Karpas-422 (cell line): ENCODE measurements at places on chromosomes 5 and 9.

- DNase-seq: no peak
These were observed 5.9 kb downstream of the GDNF start for GRCh38 chr5:37833990-37834389.

DNA sequence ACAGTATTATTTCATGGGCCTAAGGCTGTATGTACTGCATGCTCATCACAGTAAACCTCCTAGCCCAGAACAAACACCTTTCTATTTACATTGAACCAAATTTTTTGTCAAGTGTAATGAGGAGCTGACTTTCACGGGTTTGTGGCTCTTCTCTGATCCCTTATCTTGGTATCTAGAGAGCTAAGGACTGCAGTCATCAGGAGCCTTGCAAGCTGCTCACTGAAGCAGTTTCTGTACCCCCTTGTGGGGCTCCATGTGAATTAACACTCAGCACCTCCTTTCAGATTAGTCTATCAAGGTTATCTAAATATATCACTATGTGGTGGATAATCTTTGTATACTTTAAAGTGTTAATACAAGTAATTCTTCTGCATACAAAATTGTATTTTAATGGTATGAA, 108.2 kb downstream of the AUH start:
- peak; percentile 43 for DNase-seq

GRCh38 chr5:119785057-119785456, 155.7 kb downstream of the FAM170A start:
- no peak for DNase-seq

GRCh38 chr5:172853355-172853975, 19.4 kb downstream of the ERGIC1 start:
- DNase-seq: no peak

DNA sequence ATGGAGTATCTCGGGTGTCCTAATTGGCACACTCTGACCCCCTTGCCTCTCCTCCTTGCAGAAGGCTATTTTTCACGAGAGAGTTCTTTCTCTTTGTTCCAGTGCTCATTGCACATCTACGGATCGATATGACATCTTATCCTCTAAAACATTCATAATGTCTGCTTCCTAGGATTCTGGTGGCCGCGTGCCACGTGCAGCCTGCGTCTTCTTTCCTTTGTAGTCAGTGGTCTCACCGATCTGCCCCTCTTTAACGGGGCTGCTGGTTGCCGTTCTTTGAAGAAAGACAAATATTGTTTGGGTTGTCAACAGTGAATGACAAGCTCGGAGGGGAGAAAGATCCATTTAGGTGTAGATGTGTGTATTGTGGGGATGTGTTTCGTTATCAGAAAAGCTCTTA, 252.4 kb upstream of the WWC1 start:
- DNase-seq: no peak

- DNase-seq: no peak
These were observed 1.5 kb upstream of the SIT1 start for GRCh38 chr9:35651956-35652828.

DNA sequence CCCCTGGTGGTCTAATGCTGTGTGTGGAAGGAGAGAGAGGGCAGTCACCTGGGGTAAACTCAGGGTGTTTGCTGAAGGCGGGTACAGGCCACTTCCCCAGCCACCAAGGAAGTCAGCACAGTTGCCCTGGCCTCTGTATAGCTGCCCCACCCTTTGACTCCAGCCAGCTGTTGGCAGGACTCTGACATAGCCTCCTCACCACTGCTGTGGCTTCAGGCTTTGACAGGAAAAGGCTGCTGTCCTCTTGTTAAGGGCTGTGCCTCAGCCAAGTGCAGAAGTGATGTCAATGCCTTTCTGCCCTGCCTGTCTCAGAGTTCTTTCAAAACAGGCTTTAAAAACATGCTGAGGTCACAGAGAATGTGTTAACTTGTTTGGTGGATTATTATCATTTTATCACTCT, 487.2 kb upstream of the KLF4 start:
- no peak for DNase-seq

DNA sequence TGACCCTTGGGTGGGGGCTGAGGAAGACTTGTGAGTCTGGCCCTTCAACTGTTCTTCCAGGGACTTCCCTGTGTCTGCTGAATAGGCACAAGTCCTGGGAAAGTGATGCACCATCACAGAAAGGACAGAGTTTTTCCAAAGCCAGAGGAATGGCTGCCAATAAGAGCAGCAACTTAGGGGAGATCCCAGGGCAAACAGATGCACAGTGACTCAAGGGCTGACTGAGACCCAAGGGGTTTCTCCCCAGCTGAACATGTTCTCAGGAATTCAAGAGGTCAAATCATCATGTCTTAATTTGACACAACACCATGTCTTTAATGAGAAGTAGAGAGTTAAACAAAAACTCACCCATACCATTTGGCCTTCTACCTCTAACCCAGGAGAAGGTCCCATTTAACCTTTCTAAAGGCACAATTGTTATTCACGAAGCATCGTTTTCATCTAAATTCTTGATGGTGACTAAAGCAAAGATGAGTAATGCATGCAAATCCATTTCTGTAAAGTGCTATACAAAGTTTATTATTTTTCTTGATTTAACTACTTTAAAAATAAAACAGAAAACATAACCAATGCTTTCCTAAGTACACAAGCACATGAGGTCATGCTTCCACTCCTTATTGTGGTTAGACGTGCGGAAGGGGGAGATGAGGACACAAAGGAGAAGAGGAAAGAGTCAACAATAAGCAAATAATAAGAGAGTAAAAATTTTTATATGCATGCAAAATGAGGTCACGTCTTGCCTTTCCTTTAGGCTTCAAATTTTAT, 324.1 kb downstream of the PLK2 start:
- DNase-seq: no peak

- no peak for DNase-seq
These were observed 103.3 kb downstream of the EDIL3 start for GRCh38 chr5:84281383-84281782.

DNA sequence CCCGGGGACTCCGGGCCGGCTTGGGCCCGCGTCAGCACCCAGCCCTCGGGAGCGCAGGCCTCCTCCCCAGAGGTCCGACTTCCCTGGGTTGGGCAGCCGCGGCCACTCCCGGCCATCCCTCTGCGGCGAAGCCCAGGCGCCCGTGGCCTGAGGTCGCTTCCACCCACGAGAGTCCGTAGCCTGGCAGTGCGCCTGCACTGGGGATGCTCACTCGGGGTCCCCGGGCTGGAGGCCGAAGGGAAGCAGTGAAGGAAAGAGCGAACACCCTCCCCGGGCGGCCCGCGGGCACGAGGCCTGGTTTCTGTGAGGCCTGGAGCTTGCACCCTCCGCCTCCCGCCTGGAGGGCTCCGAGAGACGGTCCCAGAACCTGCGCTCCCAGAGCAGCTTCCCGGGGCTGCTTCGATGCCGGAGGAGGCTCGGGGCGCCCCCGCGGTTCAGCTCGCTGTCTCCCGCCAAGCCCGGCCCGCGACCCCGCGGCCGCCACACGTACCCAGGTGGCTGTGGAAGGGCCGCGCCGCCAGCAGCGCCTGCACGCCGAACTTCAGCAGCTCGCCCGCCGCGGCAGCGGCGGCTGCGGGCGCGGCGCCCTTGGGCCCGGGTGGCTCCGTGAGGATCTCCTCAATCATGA, 607 bp downstream of the BARX1 start:
- no peak for DNase-seq
